Foreskin fibroblast (primary cell): ENCODE measurements at places on chromosomes 5 and 9.

- DNase-seq = no peak
Measured at GRCh38 chr9:126932871-126933321, 18.3 kb downstream of the RALGPS1 start.

DNA sequence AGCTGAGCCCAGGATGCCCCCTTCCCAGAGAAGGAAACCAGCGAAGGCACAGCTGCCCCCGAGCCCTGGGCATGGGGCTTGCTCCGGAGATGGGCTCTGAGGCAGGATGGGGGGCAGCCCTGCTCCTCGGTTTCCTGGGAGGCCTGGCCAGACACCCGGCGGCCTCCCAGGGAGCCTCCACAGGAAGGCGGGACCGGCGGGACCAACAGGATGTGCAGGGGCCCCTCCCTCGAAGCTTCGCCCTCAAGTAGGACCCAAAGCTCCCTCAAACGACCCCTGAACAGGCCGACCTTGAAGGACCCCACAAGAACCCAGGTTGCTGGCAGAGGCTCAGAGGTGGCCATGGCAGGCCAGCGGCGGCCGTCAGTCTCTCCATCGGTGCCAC, 11.7 kb downstream of the EXD3 start:
- no peak for DNase-seq

DNA sequence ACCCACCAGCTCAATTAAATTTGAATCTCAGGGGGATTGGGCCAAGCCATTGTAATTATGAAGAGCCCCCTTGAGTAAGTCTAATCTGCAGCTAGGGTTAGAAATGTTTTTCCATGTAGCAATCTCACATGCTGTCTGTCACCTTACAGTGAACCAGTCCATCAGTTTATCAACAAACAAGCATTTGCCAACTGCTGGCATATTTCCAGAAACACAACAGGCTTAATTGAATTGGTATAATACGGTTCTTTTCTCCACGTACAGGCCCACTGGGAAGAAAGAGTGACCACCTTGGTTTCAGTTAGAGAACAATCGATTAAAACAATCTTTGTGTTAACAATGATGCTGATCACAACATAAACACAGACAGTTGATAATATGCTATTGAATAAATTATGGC, 67.4 kb downstream of the NSUN2 start:
- no peak for DNase-seq

DNA sequence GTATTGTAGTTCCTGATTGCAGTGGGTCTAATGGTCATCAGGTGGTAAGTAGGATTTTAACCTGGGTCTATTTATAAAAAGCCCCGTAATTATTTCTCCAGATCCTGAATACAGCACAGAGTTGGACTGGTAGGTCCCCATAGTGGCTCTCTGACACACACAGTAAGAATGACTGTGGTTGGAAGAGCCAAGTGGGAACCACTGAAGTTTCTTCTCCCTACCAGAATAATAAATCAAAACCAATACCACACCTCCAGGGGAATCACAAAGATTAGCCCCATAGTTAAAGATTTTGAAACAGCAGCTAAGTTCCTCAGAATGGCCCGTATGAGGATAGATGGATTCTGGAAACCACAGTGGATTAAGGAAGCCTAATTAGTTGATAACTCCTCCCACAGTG, 68.4 kb upstream of the ZFR start:
- DNase-seq = no peak

DNA sequence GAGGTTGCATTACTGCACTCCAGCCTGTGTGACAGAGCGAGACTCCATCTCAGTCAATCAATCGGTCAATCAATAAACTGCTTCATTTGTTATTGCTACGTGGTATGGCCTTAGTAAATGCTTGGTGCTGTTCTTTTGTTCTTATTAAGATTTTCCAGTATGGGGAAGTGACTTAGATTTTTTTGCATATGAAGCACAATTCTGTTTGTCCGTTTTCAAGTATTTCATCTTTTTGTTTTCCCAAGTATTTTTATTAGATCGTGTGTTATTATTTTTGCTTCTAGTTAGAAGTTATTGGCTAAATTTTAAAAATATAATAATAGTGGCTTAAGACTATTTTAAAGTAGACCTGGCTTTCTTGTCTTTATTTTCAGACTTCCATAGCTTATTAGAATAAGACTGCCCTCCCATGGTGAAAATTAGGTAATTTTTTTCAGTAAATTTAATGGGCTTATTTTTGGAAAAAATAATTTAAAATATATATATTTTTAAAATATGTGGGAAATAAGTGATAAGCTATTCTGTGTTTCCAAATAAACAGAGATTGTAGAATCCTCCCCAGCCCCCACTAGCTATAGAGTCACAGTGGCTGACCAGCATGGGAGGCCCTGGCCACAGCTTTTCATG, 14.7 kb upstream of the OMD start:
- DNase-seq = peak; percentile 47

DNA sequence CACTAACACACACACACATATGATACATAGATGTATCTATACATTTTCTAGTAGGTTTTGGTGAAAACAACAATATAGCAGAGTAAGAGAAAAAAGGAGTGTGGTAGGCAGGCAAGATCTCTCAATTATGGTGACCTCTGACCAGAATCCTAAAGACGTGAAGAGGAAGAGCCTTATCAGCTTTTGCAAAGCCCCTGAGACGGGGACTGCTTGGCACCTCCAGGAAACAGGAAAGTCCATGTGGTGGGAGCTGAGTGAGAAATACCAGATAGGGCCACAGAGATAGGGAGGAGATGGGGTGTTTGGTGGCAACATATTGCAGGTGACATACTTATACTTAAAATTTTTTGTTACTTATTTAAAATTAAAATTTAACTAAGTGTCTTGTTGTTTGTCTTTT, 39.9 kb upstream of the CTXN3 start:
- no peak for DNase-seq

DNA sequence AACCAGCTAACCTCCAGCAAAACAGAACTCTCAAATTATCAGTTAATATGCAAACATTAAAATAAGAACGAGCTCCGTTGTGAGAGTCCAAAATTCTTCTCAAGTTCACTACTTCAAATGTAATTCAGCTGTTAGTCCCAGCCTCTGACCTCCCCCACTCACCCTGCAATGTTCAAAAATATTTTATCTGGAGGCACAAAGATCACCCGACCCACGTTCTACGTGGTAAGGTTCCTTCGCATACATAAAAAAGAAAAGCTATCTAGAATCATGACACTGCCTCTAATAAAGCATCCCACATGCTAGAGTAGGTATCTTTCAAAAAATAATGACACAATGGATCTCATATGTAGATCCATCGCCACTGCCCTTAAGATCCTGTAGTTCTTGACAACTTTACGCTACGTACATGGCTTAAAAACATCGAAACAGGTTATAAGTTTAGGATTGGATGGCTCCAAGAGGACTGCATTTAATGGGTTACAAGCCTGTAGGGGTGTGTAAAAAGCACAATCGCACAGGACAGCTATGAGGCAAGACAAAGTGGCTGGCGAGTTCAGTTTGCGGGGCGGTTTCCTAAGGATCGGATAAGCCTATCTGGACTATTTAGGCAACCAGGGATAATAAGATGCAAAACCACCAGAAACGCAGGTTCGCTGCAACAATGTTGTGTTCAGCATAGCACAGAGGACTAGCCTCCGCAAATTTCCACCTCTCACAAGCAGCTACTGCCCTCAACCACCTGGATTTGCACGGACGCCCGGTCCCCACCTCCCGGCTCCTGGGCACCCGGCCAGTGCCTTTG, 969 bp downstream of the CLK4 start:
- DNase-seq = peak; percentile 40

- no peak for DNase-seq
Measured at GRCh38 chr5:141873933-141874261, 4.3 kb downstream of the PCDH1 start.

DNA sequence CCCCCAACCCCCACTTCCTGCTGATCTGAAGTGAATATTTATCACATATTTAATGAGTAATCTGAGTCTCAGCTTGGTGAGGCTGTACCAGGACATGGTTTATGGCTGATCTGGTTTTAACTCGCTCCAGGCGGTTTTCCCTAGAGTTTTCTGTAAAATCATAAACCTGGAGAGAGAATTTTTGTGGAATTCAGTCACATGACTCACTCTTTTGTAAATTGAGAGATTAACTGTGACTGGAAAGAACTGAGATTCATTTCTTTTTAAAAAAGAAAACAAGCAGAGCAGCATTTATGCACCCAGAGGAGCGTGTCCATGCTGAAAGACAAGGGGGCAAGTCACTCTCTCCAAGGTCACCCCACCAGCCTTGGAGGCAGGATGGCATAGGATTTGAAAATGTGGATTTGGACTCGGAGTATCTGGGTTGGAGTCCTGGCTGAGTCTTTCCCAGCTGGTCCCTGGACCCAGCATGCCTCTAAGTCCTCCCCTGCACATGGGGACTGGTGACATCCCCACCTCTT, 81.8 kb downstream of the ZNF618 start:
- DNase-seq = peak; percentile 78

- no peak for DNase-seq
Measured at GRCh38 chr9:16519001-16519400, 351.5 kb downstream of the BNC2 start.

DNA sequence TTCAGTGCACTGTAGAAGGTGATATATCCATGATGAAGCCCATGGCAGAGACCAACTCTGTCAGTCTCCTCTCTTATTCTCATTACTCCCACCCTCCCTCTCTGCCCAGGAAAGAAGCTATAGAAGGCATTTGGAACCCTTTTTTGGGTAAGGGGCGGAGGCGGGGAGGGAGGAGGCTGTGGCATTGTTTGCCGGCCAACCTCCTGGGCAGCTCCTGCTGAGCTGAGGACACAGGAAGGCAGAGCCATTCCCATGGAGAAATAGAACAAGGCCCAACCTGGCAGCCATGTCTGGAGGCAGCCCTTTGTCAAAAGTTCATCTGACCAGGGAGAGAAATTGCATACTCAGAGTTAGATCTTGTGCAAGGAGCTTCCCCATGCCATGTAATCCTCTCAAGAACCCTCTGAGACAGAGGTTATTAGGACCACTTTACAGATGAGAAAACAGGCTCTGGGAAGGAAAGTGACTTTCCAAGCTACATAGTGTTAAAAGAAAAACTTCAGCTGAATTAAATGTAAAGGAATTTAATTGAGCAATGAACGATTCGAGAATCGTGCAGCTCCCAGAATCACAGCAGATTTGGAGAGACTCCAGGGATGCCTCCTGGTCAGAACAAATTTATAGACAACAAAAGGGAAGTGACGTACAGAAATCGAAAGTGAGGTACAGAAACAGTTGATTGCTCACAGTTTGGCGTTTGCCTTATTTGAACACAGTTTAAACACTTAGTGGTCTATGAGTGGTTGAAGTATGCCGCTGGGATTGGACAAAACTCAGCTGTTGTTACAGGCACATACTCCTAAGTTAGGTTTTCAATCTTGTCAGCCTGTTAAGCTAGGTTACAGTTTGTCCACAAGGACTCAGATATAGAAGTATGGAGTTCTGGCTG, 158.6 kb downstream of the MELK start:
- no peak for DNase-seq

GRCh38 chr5:23316060-23316591, 191.3 kb upstream of the PRDM9 start:
- no peak for DNase-seq

DNA sequence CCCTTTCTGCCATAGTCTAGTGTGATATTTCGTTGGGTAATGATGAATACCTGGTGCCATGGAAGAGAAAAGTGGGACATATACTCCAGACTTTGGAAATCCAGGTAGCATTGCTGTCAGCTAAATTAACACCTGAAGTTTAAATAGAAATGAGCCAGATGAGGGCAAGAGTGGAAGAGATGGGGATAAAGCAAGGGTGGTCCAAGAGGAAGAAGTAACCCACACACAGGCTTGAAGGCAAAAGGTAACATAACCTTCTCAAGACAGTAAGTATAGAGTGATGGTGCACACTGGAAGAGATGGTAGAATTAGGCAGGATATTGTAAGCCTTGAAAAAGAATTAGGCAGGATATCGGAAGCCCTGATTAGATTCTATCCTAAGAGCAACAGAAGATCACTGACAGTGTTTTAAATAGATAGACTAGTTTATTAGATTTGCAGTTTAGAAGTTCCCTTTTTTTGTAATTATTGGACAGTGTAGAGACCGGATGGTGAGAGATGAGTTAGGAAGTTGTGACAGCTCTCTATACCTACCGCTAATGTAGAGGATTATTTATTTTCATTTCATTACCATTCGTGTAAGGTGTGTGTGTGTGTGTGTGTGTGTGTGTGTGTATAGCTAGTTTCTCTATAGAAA, 16.8 kb downstream of the ANXA1 start:
- no peak for DNase-seq
